ENCODE measurements at places on chromosomes 1 and 21.

- DNase-seq, result no peak
Measured at GRCh38 chr1:55702064-55702463, 486.9 kb upstream of the USP24 start.

DNA sequence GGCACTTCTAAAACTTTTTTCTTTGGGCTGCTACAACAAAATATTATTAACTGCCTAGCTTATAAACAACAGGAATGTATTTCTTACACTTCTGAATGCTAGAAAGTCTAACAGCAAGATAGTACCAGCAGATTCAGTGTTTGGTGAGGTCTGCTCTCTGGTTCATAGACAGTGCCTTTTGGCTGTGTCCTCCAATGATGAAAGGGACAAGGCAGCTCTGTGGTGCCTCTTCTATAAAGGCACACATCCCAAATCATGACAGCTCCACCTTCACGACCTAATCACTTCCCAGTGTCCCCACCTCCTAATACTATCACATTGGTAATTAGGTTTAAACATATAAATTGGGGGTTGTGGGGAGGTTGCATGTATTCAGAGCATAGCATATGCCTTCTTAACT, 9.5 kb downstream of the CFH start:
- DNase-seq, result no peak

- no peak for DNase-seq
Measured at GRCh38 chr1:205225901-205226765, 1.6 kb upstream of the TMCC2 start.

DNA sequence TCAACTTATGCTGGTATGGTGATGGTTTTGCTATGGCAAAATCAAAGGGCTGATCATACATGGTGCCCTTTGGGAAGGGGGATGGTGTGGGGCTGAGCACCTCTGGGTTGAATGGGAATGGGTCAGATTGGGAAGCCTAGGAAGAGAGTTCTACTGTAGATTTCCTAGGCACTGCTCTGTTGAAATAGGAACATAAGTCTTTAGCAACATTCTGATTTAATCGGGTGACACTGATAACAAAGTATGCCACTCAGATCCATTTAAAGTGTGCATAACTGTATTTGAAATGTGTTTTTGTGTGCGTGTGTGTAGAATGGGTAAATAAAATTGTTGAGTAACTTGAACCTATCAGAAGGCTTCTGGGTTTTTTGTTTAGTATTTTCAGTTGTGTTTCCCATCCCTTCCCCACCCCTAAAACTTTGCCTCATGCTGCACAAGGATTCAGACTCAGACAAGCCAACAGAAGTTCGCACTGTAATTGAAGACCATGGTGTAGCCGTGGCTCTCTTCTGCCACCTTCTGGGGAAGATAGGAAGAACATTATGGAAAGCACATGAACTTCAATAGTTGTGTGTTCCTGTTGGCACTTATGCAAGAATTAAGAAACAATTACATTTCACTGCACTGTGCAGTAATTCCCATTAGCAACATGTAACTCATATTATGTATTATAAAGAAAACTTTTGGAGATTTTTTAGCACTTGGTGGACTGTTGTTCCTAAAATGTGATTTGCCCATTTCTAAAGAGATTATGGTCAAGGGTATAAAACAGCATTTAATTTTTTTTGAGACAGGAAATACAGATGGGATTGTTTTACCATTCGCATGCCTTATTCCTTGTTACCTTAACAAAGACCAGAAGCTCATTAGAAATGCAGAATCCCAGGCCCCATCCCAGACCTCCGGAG, 10.9 kb upstream of the C4BPB start:
- DNase-seq, result no peak

DNA sequence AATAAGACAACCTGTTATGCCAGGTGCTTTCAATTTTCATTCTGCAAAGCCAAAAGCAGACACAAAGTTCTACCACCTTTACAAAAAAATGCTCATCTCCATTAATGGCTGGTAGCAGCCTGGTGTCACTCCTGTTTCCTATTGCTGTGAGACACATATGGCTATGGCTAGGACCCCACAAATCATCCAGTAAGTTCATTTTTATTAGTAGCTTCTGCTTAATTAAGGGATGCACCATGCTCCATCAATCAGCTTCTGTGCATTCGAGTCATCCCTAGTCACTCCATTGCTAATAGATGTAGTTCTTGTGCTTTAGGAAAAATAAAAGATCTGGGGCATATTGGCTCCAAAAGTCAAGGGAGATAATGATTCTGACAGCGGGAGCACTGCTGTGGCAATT, 257.2 kb downstream of the SPATA17 start:
- DNase-seq, result no peak

GRCh38 chr1:27147842-27148518, 6.9 kb downstream of the SLC9A1 start:
- no peak for DNase-seq

GRCh38 chr1:86753700-86754099, 49.3 kb downstream of the SH3GLB1 start:
- no peak for DNase-seq

- DNase-seq, result no peak
Measured at GRCh38 chr21:19683492-19683891, 1279.9 kb upstream of the TMPRSS15 start.

- no peak for DNase-seq
Measured at GRCh38 chr1:80509965-80510522, 1290.7 kb upstream of the ADGRL2 start.

Measured in left hindlimb (tissue), 1 donor.